ENCODE measurements at places on chromosomes 6 and 20.

GRCh38 chr6:166572370-166573261, 13.9 kb downstream of the RAMACL start:
- DNase-seq: no peak

DNA sequence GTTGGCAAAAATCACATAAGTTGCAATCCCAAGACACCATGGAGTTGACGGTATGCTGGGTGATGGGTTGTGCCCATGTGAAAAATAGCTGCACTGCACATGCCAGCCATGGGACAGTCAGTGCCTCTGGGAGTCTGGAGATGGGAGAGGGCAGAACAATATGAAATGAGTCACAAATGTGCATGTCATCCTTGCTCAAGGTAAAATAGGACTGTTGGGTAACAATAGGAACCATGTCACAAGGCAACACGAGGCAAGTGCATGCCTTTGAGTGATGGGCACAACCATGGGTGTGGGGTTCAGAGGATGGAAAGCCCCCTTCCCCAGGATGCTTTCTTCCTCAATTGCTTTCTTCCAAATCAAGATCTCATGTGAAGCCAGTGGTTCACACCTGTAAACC, 70.5 kb upstream of the PIM1 start:
- DNase-seq: no peak

GRCh38 chr6:140478631-140479030, 1104.2 kb upstream of the CITED2 start:
- no peak for DNase-seq

GRCh38 chr6:108163644-108164542, 1.9 kb upstream of the NR2E1 start:
- DNase-seq: no peak

GRCh38 chr6:74289884-74290283, 593.9 kb downstream of the CD109 start:
- no peak for DNase-seq

- no peak for DNase-seq
Measured at GRCh38 chr6:145647602-145648001, 87.7 kb downstream of the EPM2A start.

GRCh38 chr6:150267686-150268561, 100.9 kb upstream of the IYD start:
- DNase-seq: no peak

- no peak for DNase-seq
Measured at GRCh38 chr6:149223904-149224351, 93.6 kb upstream of the TAB2 start.

DNA sequence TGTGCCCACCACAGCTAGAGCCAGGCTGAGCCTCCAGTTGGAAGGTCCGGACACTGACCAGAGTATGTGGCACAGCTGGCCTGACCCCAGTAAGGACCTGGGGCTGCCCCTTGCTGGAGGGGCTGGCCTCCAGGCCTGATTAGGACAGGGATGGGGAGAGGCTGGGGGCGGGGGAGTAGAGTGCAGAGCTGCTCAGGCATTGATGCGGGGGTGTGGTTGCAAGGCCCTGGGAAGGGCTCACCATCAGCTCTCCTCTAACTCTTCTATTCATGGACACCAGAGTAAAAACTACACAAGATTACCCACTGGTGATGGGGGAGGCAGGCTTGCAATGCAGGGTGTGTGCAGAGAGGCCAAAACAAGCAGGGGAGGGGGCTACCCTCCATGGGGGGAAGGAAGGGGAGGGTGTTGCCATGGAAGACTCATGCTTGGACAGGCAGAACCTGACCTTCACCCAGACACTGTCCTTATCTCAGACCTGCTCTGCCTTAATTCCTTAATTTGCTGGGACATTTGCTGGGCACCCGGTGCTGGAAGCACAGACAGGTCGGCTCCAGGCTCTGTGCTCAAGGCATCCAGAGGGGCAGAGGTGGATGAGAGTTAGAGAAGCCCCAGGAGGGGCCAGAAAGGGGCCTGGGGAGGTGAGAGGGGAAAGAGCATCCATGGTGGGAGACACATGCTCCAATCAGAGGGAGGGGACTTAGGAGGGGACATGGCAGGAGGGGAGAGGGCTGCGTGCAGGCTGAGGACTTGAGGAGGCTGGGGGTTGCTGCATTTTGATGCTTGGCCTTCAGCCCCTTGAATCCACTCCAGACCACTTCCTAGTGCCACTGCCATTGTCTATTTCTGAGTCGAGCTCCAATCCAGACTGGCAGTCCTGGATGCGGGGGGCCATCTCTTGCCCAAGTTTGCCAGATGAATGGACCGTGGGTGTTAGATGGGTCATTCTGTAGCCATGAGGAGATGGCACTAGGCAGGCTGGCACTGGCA, 7.6 kb upstream of the EMILIN3 start:
- DNase-seq: no peak

Data from right renal pelvis (tissue), 4 donors.